AG09309 (cell line): ENCODE measurements at places on chromosomes 5 and 9.

DNA sequence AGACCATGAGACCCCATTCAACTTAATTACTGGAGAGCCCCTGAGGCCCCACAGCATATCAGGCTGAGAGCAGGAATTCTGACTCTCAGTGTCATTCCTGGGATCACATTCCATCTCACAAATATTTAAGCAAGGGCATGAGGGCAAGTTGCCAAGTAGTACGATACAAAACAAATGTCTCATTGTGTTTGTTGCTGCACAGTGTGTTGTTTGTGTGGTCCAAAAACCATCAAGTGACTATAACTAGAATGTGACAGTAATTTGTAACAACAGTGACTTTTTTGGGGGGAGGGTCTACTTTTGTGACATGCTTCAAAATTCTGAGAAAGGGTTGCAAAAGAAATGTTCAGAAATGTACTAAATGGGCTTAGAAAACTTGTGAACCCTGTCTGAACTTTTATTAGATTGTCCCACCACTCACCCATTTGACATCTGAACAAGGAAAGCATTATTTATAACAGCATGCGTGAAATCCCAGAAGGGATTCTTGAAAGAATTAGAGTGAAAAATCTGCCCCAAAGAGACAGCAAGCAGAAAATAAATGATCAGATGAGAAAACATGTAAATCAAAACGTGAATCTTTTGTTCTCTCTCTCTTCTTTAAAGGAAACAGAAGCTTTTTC is 347.0 kb downstream of the NTRK2 start:
- no peak for DNase-seq

- no peak for DNase-seq
Measured at GRCh38 chr5:67178966-67179365, 17.6 kb downstream of the CD180 start.

DNA sequence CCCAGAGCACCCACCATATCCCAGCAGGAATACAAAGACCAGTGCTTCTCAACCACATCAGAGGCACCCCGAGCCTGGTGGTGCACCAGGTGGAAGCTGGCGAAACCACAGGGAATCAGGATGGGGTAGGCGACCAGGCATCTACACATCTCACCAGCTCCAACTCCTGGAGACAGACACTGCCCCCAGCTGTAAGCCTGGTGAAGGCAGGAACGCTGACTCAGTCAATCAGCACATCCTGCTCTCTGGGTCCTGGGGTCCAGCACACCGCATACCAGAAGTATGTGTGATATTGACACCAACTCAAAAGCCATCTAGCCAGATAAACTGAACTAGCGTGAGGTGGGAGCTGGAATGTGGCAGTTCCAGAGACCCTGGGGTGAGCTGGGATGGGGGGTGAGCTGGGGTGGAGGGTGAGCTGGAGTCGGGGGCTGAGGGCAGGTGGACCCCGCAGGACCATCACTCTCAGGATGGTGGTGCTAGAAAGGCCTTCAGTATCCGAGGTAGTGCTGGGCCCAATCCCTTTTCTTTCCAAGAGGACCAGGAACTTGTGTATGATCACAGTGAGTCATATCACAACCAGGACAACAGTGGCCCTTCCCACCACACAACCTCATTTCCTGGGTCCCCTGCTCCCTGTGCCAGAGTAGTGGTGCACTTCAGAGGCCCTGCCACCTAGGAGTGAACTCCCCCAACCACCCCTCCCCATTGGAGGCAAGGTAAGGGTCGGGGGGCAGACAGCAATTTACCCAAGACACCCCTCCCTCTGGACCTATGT is 2.5 kb downstream of the DBN1 start:
- no peak for DNase-seq

GRCh38 chr5:111532886-111533582 is 20.7 kb upstream of the STARD4 start:
- no peak for DNase-seq

DNA sequence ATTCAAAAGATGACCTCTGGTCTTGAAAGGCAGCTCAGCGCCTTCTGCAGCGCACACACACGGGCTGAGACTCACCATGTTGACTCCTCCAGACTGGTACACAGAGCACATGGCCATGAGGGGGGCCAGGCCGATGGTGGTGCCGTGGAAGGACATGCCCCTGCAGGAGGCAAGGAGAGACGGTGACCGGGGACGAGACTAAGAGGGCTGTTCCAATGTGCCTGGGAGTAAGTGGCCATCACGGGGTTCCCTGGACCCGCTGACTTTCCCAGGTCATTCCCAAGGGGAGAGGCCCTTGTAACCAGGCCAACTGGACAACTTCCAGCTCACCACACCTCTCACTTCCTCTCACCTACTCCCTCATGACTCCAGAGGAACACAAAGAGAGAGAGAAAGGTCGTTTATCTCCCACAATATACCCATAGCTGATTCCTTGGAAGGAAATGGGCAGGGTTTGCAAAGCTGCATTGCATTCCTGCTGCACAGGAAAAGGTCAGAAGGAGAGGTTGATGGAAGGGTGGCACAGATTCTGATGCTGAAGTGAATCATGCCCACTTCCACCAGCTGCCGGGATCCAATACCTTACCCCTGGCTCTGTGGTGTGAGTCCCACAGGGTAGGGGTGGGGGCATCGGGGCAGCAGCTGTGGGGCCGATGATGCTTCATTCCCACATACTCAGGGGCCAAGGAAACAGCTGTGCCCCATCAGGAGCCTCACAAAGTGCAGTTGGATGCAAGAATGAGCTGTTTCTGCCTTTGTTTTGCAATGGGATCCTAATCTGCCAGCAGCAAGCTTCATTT is 47.2 kb downstream of the NIPAL4 start:
- DNase-seq = no peak

DNA sequence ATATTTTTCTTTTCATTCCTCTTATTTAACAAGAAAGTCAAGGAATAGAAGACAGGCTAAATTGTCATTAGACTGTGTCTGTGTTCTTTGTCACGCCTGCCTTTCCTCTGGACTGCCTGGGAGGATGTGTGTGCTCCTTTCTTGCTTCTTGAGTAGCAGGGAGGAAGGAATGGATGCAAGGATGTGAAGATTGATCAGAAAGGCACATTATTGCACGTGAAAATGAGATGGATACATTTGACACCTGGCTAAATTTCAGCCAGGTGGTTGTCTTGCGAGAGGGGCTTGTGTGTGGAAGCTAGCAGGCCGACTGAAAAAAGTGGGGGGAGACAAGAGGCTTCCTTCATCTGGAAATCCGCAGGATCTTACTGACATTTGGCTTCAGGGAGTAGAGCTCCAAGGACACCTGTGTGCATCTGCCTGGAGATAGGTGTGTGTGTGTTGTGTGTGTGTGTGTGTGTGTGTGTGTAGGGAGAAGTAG is 200.1 kb downstream of the MEF2C start:
- no peak for DNase-seq

- DNase-seq = peak; percentile 54
Measured at GRCh38 chr5:41270423-41271251, 57.3 kb upstream of the C6 start.

DNA sequence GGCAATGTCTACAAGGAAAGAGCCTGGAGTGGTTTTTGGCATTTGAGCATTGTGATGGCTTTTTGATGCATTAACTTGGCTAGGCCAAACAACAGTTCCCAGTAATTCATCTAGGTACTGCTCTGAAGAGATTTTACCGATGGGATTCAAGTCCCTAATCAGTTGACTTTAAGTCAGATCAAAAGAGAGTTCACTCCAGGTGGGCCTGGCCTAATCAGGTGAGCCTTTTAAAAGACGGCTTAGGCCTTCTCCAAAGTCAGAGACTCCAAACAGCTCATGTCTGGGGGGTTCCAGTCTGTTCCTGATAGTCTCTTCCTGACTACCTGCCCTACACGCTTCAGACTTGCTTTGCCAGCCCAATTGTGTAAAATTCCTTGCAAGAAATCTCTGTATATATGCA is 53.7 kb downstream of the RIGI start:
- no peak for DNase-seq

DNA sequence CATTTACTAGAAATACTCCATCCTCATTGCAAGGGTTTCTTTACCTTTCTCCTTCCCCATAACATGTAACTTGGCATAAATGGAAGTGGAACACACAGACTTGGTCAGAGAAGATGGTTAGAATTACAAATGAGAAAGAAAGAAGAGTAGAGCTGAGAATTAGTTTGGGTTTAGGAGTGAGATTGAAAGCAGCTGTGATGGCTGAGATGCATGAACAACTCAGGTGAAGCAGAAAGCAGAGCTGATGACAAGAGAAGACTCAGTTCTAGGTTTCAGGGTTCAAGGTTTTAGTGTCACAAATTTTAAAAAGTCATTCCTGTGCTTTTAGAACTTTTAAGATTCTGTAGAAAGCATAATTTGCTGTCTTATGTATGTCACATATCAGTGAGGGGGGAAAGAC is 54.0 kb downstream of the TMEM161B start:
- DNase-seq = no peak

DNA sequence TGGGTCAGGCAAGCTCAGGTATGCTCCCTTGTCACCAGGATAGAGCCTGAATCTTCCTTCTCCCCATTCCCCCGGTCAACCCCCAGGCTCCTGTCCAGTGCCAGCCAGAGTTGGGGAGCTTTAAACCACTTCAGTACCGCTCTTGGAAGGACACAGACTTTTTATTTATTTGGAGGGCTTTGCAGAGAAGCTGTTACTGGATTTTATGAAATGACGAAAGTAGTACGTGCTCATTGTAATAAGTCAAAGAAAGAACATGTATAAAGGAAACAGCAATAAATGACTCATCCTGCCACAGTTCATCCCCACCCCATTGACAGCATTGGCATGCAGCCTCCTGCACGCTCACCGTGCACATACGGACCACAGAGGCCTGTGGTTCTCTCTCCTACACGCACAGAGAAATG is 230.3 kb downstream of the AUH start:
- peak; percentile 99 for DNase-seq

GRCh38 chr5:98905857-98906688 is 22.7 kb downstream of the CHD1 start:
- no peak for DNase-seq

GRCh38 chr9:95283673-95284072 is 33.8 kb downstream of the FANCC start:
- DNase-seq = no peak

DNA sequence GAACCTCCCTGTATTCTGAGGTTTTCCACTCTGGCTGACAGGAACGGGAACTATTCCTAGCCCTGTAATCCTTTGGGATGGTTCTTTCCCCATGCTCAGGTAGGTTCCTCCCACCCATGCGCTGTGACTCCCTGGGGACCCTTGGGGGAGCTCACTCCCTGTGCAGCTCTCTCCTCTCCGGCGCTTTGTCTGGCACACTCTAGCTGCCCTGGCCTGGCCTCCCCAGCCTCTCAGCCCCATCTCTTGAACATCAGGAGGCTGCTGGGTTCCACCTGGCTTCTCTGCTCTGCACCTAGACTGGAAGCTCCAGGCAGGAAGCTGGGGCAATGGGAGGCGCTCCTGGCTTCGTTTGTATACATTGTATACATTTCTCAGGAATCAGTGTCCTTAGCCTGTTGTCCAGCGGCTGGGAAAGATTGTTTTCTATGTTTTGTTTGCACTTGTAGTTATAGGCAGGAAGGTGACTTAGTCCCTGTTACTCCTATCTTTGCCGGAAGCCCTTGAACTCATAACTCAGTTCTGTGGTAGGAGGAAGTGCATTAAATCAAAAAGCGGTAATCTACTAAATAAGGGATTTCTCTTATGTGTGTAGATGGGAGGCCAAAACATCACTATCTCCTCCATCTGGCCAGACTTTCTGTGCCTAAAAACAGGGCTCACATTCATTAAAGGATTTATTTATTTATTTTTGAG is 20.4 kb downstream of the SLC25A25 start:
- DNase-seq = no peak

DNA sequence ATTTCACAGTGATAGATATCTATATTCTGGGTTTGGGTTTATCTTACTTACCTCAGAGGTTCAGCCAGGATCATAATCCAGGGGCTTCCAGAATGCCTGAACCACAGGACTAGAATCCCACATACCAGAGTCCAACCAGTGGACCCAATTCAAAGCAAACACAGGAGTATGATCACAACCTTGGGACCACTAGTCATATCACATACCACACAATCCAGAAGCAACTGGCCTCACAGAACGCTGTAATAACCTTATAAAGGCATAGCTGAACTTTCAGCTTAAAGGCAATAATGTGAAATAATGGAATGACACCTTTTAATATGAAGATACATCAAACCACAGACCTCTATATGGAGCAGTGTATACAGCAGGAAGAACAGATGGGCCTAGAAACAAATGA is 25.3 kb downstream of the RAPGEF6 start:
- DNase-seq = no peak

DNA sequence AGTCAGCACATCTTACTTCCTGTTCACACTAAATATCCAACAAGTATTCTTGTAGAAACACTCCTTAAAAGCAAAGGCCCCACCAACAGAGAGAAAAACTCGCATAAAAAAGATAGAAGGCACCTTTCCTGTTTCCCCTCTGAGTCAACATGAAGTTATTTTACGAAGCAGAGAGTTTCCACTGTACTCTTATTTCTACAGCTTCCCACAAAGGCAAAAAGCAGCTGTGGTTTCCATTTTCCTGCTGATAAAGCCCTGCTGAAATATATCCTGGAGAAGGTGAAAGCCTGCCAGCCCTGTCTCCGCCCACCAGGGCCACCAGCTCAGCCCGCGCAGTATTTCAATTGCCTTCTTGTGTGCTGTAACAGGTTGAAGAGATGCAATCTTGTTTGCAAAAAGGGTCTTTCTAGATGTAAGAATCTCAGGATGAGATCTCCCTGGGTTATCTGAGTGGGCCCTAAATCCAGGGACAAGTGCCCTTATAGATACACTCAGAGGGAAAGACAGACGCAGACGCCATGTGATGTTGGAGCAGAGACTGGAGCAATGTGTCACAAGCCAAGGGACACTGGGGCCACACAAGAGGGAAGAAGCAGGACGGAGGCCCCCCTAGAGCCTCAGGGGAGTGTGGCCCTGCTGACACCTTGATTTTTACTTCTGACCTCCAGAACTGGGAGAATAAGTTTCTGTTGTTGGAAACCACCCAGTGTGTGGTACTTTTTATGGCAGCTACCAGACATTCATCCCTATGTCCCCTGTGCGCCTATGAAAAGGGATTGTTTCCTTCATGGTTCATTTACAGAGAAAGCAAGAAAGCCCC is 19.9 kb downstream of the SEMA4D start:
- no peak for DNase-seq

DNA sequence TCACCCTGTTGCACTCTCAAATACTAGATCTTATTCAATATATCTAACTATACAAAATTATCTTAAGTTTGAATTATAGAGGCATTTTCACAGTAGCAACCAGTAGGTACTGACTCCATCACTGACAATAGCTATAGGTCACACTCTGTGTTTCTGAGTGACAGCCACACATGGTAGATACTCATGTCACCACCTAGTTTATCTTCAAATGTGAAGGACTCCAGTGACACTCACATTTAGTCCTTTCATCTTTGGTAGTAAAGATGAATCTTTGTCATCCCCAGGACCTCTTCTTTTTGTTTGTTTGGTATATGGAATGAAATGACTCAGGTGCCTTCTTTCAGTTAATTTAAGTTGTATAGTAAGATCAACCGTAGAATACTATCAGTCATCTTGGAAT is 102.5 kb upstream of the DHFR start:
- DNase-seq = no peak
